GM04503 (cell line): ENCODE measurements at places on chromosomes 5 and 9.

- no peak for DNase-seq
These were observed 43.7 kb downstream of the SECISBP2 start for GRCh38 chr9:89361816-89362646.

DNA sequence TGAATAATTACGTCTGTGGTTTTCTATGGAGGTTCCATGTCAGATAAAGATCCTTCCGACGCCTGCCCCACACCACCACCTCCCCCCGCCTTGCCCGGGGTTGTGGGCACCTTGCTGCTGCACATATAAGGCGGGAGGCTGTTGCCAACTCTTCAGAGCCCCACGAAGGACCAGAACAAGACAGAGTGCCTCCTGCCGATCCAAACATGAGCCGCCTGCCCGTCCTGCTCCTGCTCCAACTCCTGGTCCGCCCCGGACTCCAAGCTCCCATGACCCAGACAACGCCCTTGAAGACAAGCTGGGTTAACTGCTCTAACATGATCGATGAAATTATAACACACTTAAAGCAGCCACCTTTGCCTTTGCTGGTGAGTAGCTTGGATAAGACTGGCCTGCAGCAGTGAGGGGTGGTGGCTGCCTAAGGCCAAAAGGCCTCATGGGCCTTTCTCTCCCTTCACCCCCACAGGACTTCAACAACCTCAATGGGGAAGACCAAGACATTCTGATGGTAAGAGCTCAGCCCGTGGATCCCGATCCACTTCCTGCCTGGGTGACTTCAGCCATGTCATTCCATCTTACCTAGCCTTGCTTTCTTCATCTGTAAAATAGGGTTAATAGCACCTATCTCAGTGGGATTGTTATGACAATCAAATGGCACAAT lies at the start of gene IL3:
TSS of gene IL3 (plus strand) at position 155 of the 661 bp plus-strand sequence. CDS start at position 207, 52 bp downstream.
- DNase-seq, result no peak

DNA sequence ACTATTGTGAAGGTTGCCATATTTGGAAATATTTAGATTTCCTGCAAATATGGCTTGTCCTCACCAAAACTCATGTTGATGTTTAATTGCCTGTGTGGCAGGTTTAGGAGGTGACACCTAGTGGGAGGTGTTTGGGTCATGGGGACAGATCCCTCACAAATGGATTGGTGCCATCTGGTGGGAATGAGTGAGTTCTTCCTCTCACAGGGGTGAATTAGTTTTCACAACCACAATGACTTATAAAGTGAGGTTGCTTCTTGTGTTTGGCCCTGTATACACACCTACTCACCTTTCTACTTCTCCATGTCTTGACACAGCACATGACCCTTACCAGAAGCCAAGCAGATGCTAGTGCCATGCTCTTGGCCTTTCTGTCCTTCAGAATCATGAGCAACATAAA lies 41.1 kb downstream of the ISOC1 start:
- DNase-seq, result no peak

GRCh38 chr9:23739753-23740152 lies 86.3 kb downstream of the ELAVL2 start:
- DNase-seq, result no peak

DNA sequence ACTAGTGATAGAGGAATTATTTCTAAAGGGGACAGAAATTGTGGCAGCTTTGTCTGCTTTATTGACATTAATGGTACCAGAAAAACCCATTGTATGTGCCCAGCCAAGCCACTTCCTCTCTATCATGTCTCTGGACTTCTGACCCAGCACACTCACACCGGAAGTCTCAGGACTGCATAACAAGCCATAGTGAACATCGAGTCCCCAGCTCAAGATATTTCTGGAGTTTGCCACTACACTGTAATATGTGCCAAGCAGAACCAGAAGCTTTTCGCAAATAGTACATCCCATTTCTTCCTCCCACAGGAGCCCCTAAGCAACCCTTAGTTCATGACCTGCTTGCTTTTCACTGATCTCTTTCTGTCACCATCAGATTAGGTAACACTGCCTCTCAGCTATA lies 187.4 kb upstream of the GHR start:
- no peak for DNase-seq

DNA sequence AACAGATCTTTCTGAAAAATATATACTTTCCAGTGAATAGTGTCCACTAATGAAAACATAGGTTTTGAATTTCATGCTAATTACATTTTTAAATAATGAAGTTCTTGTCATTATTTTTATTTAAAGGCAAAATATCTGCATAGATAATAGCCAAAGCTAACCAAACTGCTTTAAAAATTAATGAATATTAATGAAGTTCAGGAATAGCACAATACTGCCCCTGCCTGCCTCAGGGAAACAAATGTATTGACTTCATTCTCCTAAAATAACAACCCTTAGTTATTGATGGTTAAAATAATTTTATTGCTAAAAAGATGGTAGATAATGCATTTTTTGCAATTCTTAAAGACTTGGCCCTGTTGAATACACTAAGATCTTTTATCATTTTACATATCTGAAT lies 103.6 kb upstream of the SSBP2 start:
- no peak for DNase-seq

GRCh38 chr5:79636981-79637733 lies 24.9 kb downstream of the TENT2 start:
- no peak for DNase-seq

GRCh38 chr5:180847026-180847425 lies 14.1 kb downstream of the ZFP62 start:
- no peak for DNase-seq

- DNase-seq, result no peak
These were observed 138.4 kb downstream of the NTRK2 start for GRCh38 chr9:84807870-84808390.

DNA sequence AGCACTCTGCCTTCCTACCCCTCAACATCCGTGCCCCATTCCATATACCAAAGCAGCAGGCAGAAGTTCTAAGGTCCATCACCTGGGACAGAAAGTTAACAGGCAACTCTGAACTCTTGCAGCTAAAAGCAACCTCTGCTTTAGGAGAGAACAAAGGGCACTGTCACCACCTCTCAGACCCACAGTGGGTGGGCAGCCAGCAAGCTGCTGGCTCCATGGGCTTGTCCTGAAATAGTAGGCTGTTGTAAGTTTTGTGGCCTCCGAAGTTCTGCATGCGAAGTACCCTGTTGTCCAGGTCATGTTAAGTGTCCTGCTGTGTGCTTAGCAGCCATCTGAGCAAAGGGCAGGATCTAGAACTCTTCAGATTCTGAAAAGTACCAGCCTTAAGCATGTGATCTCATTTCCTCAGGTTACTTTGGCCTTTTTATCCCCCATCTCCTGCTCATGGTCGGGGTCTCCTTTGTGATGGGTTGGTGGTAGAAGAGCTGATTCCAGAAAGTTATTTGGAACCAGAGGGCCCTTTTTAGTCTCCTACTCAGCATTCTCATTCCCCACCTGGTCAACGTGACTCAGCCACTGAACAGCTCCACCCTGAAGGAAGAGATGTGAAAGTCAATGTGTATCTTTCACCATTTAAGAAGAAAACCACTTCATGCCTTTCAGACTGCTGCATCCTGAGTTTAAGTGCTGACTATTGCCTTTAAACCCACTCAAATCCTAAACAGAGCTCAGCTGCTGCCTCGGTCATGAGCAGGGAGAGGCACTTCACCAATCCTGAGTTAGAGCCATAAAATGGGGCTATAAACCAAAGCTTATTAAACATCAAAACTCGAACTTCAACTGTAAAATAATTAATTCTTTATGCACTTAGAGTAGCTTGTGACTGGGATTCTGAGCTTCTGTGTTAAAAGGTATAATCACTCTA lies 121.4 kb downstream of the DPYSL3 start:
- DNase-seq, result no peak

- DNase-seq, result peak; percentile 2
These were observed 156.4 kb upstream of the RFX3 start for GRCh38 chr9:3682186-3682585.

DNA sequence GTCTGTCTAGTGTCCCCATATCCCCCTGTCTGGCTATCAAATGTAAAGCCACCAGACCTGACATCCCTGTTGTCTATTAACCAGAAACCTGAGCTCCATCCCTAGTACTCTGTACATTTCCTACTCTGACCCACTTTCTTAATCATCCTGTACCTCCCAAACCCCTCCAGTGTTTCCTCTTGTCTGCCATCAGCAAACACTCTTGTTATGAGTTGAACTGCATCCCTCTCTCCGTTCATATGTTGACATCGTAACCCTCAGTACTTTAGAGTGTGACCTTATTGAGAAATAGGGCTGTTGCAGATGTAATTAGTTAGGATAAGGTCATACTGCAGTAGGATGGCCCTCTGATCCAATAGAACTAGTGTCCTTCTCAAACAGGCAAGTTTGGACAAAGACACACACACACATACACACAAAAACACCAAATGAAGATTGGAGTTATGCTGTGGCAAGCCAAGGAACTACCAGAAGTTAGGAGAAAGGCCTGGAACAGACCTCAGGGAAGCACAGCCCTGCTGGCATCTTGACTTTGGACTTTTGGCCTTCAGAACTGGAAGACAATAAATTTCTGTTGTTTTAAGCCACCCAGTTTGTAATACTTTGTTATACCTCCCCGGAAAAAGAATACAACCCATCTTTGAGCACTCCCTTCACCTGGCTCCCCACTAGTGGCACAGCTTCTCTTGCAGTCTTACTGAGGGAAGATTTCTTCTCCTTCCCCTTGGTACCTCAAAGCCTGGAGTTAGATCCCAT lies 180.0 kb upstream of the PTGER4 start:
- DNase-seq, result no peak

DNA sequence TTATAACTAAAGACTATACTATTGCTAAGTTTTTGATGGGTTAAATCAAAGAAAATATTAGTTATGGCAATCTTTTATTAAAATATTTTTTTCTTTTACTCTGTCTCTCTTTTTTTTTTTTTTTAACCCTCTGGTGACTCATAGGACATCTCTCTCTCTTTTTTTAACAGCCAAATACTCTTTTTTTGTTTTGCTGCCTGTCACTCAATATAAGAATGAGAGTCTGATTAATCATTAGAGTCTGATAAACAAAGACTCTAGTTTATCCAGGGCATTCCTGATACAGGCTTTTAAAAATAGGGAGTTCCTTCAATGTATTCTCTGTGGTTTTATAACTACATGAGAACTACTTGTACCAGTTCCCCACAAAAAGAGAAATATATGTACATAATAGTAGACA lies 77.3 kb downstream of the SLC38A9 start:
- no peak for DNase-seq

GRCh38 chr9:2916382-2916985 lies 72.6 kb upstream of the PUM3 start:
- DNase-seq, result no peak

DNA sequence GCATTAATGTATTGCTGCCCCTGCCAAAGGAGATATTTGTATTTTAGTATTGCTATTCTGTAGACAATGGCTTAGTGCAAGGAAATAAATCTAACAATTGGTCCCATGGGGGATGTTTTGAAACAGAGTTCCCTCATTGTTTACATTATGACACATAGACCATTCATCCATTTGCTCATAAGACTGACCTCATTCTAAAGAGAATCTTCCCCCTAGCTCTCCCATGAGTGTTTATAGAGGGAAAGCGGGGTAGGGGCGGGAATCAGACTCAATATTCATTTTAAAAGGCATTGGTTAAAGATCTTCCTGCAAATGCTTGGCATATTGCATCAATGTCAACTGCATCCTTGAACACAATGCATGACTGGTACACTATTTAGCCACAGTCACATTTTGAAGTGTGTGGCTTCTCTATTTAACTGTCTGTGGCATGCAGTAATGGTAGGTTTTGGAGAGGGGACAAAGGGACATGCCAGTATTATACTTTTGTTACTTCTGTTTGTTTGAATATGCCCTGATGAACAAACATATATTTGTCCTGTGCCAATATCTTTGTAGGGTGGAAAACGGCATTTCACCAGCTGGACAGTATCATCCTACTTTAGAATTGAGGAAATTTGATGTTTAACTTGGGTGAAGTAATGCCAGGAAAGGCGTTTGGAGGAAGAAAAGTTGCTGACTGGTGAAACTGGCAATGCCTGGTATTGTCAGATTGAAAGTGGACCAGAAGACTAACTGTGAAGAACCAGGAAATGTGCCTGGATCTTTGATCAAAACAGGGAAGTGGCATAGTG lies 84.1 kb upstream of the MEGF10 start:
- DNase-seq, result peak; percentile 37

GRCh38 chr9:97502222-97502983 lies 937 bp downstream of the TMOD1 start:
- DNase-seq, result no peak

DNA sequence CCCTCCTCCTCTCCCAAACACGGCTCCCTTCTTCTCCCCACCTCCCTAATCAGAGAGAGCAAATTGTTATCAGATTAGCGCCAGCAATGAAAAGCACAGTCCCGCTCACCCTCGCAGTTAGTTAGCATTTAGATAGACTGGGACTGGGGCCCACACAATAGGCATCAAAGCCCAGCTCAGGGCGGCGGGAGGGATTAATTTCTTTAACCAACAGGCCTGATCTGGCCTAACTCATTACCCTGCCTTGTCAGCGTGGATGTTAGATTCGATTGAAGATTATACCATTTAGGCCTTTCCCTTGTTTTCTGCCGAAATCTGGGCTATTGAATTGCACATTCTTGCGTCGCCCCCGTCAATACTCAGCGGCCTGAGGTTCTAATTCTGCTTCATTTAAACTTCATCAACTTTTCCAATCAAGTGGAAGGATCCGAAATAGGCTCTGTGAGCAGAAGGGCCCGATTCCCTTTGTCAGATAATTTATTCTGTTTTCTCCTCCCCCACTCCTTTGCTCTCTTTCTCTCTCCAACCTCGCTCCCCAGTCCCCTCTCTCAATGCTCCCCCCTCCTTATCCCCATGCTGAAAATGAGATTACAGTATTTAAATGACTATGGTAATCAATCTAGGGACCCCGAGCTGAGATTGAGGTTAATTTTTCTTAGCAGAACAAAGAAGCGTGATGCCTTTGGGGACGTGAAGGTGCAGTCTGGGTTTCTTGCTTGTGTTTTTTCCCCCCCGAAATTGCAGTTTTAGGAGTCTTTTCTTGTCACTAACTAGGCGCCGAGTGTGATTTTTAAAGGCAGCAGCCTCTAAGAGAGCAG lies 15.1 kb downstream of the CFAP77 start:
- DNase-seq, result no peak

GRCh38 chr5:60229691-60230185 lies 336.2 kb upstream of the PDE4D start:
- DNase-seq, result no peak

GRCh38 chr9:99231711-99232110 lies 9.6 kb downstream of the SEC61B start:
- DNase-seq, result no peak

DNA sequence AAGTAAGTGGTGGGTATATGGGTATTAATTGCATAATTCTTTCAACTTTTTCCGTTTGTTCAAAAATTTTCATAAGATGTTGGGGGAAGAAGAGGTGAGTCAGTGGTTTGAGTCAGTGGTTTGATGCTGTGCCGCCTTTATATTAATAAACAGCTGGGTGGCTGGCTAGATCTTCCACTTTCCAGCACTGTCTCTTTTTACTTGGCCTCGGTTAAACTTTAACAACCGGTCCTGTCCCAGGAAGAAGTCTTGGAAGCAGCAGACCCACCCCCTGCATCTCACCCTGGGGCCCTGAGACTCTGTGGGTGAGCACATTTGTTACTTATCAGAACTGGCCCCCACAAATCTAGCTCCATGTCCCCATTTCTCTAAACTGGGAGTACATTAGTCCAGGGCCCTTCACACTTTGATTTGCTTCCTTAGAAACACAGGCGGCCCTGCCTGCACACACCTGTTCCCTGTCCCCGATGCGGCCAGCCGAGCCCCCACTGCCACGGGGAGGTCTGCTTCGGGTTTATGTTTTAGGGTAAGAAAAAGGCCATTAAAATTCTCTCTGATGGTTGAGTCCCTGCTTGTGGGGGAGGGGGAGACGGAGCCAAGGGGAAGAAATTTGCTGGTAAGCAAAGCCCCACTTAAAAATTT lies 90.7 kb downstream of the PTCH1 start:
- no peak for DNase-seq
